ENCODE measurements at places on chromosomes 13 and 19.
A peak's percentile ranks its signal among the peaks of the same experiment; 100 is the strongest.

DNA sequence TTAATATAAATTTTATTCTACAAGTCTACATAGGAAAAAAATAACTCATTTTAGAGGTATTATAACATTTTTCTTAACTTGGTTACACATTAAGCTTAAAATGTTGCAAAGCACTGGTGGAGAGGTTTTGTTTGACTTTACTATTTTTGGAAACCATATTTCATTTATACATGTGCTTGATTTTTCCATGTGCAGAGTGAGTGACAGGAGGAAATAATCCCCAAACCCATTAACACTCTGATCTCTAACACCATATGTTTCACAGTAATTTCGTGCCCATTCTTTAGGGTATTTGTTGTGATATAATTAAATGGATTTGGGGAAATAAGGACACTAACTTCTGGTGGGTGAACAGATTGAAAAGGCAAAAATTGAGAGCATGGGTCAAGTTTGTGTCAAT lies 2124.4 kb upstream of the PCDH20 start:
- no peak for DNase-seq

DNA sequence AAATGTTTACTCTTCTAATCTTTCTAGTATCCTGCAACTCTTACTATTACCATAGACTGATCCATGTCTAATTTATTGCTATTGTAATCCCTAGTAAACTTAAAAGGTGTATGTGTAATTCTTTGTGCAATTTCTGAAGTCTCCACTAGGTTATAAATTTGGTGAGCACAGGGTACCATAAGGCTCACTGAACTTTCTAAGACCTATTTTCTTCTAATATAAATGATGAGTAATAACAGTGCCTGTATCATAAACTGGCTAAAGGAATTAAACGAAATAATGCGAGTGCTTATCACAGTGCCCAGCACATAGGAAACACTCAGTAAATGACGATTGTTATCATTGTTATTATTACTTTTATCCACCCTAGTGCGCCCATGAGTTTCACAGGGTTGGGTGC lies 119.1 kb downstream of the KLF12 start:
- DNase-seq: no peak

- DNase-seq: no peak
Measured at GRCh38 chr19:55552206-55552605, 6.9 kb upstream of the SBK3 start.

DNA sequence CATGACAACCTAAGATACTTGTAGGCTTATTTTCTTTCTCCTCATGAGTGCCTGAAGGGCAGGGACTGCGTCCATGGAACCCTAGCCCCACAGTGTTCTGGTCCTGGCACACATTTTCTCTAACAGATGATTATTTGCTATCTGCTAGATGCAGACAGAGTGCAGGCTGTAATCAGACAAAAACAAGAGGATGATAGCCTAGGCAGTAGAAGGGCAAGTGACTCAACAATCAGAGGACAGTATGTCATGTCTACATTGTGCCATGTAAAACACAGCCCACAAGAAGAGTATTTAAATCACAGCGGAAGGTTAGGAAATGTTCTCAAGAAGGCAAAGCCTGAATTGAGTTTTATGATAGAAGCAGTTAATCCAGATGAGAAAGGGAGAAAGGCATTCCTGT lies 29.3 kb downstream of the MIPEP start:
- DNase-seq: no peak

DNA sequence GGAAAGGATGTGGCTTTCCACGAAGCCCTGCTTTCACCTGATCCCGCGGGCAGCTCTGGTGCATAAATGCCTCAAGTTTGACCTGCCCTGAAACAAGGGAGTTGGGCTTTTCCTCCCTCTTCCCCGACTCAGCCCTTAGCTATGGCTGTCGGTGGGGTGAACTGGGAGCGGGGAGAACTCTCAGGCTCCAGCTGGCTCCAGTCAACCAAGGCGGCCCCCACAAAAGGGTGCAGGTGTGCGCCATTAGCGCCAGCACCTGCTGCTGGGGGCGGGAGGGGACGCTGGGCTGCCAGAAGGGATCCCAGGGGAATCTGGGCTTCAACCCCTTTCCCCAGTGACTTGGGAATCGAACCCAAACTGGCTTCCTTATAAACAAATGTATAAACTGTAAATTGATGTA lies 7.1 kb upstream of the DHRS12 start:
- no peak for DNase-seq

DNA sequence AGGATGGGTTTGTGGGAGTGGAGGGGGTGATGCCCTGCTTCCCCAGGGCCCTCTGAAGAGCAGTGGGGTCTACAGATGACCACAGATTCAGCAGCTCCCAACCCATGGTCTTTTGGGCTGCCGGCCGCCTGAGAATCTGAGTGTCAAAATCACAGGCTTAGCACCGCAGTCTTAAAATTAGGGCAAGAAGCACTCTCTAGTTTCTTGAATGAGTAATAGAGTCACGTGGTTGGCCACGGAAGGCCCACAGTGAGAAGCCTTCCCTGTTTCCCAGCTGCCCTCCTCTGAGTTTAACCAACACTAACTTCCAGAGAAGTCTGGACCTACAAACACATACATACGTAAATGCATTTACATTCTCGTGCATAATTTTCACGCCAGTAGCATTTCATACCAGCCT lies 5.2 kb downstream of the PRMT1 start:
- no peak for DNase-seq

GRCh38 chr13:27200413-27201070 lies 28.9 kb upstream of the USP12 start:
- DNase-seq: no peak

DNA sequence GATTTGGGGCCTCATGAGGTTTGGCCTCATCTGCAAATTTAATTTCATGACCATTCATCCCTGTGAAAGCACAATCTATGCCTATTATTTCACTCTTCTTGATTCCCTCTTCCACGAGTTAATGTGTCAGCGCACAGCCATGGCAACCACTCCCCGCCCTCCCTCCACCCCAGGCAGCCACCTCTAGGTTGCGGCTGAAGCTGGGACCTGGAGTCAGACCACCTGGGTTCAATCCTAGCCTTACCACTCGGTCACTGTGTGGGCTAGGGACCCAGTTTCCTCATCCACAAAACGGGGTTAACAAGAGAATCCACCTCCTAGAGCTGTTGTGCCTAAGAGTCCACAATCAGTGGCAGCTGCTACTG lies 9.8 kb downstream of the CHST8 start:
- no peak for DNase-seq

- no peak for DNase-seq
Measured at GRCh38 chr13:30679483-30680330, 55.6 kb upstream of the ALOX5AP start.

DNA sequence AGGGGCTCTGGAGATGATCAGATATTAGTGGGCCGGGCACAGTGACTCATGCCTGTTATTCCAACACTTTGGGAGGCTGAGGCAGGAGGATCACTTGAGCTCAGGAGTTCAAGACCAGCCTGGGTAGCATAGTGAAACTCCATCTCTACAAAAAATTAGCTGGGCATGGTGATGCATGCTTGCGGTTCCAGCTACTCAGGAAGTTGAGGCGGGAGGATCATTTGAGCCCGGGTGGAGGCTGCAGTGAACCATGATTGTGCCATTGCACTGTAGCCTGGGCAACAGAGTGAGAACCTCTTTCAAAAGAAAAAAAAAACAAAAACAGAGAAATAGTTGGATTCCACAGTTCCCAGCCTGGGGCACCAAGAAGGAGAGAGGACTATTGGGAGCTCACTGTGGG lies 17.9 kb upstream of the SHFL start:
- DNase-seq: no peak

DNA sequence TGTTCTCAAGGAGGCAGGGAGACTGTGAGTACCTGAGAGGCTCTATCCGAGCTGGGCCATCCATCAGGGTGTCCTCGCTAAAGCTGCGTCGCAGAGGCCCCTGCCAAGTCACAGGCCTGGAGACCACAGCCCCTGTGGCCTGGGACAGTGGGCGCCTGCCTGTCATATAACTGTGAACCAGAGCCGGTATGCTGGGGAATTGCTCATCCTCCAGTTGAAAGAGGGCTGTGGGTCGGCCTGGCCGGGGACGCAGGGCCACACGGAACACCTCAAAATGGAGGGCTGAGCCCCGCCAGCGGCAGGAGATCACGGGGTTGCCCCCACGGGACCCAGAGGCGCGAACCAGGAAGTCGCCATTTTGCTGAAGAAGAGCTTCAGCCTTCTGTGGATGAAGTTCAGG lies 6.6 kb downstream of the SH2D3A start:
- DNase-seq: no peak

- DNase-seq: no peak
Measured at GRCh38 chr19:4390567-4391305, 9.6 kb downstream of the SH3GL1 start.

- DNase-seq: no peak
Measured at GRCh38 chr13:24085662-24086061, 74.9 kb upstream of the SPATA13 start.

- no peak for DNase-seq
Measured at GRCh38 chr19:10286803-10287737, at the start of gene ICAM4. Gene ICAM4, plus strand, starts transcription at chr19:10286955. Its CDS starts 58 bp downstream, at chr19:10287013.

DNA sequence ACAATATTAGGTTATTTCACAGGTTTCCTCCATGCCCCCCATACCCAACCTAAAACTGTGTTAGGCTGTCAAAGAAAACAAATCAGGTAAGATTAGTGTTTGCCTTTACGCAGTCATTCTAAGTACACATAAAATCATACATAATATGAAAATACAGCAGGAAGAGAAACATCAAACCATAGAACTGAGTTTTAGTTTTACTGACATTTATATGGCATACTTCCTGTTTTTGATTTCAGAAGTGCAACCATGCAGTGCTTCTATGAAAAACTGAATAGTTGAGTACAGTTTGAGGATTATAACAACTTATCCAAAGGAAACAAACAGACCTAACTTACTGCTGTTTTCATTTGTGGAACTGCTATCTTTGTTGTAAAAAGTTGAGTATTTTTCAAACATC lies 91.3 kb downstream of the KCNRG start:
- DNase-seq: no peak

- DNase-seq: no peak
Measured at GRCh38 chr13:76958841-76959432, 10.6 kb downstream of the ACOD1 start.

- no peak for DNase-seq
Measured at GRCh38 chr19:4447327-4448146, 10.1 kb downstream of the UBXN6 start.

- no peak for DNase-seq
Measured at GRCh38 chr19:9881720-9882119, 46.6 kb downstream of the PIN1 start.

DNA sequence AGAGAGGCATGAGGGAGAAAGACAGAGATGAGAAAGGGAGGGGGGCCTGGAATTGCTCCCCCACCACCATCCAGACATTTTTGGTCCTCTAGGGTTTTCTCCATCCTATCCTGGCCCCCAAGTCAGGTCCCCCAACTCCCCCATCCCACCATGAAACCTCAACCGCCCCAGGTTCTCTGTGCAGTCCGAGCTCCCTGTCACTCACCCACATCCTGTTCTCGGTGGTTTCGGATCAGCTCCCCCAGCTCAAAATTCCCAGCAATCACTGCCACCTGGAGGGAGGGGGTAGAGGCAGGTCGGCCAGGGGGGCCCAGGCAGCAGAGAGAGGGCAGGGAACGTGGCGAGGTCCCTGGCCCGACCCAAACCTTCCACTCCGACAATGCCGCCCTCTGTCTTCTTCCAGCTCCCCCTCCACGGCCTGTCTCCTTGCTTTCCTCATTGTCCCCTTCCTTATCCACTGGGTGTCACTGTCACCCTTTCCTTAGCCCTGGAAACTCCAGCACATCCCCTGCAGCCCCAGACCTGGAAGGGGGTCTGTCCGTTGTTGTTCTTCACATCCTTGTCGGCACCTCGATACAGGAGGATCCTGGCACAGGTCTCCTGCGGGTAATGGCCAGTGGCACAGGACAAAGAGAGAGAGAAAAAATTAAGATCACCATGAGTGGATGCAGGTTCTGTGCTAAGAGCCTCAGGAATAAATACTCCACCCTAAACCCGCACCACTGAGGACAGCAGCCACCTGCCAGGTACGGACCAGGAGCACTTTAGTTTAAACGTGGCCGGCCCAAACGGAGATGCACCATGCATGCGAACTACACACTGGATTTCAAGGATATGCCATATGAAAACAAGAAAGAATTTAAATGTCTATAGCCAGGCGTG lies 15.4 kb downstream of the SHANK1 start:
- DNase-seq: no peak

GRCh38 chr13:113393563-113394338 lies 29.8 kb upstream of the GRTP1 start:
- peak; percentile 89 for DNase-seq

DNA sequence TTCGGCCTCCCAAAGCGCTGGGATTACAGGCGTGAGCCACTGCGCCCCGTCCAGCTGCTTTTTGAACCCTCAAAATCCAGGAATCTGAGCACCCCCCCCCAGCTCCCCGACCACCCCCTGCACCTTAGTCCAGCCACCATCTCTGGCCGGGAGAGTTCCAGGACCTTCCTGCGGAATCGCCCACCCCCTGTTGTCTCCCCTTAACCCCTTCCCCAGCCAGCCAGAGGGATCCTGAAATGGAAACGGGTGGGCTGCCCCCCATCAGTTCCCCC lies 772 bp upstream of the MBD3 start:
- DNase-seq: no peak

DNA sequence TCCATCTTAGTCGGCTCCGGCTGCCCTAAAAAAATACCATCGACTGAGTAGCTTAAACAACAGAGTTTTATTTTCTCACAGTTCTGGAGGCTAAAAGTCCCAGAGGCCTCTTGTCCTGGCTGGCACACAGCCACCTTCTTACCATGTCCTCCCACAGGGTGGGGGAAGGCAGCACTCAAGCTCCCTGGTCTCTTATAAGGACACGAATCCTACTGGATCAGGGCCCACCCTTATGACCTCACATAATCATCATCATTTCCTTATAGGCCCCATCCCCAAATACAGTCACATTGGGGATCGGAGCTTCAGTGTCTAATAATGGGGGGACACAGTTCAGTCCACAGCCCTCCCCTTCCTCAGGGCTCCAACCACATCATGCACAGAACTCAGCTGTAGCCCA lies 2.6 kb upstream of the TUBA3C start:
- DNase-seq: no peak

GRCh38 chr19:38721979-38722773 lies 22.1 kb downstream of the CAPN12 start:
- DNase-seq: no peak

GRCh38 chr13:87877477-87877876 lies 206.3 kb downstream of the SLITRK5 start:
- no peak for DNase-seq

DNA sequence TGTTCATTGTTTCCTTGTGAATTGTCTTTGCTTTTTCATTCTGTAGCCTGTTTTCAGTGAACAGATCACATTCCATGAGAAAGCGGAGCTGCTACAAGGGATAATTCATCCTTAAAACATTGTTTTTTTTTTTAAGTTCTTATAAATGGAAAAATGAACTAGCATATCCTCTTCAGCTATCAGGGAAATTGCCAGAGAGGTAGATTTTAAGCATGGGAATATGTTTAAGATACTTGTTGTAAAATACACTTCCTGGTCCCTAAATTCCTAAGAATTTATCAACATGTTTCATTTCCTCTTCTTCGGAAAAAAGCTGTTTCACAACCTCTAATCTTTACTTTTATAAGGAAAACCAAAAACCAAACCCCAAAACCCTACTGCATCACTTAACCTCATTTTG lies 238.0 kb downstream of the POSTN start:
- DNase-seq: no peak

Measured in activated T-cell treated with anti-CD3 and anti-CD28 coated beads for 48 hours (primary cell).